ENCODE measurements at places on chromosomes 4 and X.

GRCh38 chr4:83993774-83994173, 457.9 kb downstream of the GPAT3 start:
- DNase-seq: no peak

GRCh38 chrX:26295425-26295824, 79.5 kb downstream of the MAGEB5 start:
- no peak for DNase-seq

DNA sequence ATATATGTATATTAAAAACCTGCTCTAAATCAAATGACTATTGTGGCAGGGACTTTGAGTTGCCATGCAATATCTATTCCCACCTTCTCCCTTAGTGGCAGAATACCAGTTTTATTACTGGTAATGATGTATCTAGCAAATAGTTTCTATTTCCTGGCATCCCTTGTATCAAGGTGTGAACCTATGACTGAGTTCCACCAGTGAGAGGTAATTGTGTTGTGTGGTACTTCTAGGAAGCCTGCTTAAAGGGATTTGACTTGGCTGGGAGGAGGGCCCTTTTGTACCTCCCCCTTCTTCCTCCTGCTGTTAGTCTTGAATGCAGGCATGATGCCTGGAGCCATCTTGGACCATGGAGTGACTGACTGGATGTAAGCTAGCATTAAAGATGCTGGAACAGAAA, 65.4 kb upstream of the DYNLT3 start:
- DNase-seq: no peak

- no peak for DNase-seq
Observed at GRCh38 chrX:151973851-151974335, 583 bp downstream of the GABRE start.

DNA sequence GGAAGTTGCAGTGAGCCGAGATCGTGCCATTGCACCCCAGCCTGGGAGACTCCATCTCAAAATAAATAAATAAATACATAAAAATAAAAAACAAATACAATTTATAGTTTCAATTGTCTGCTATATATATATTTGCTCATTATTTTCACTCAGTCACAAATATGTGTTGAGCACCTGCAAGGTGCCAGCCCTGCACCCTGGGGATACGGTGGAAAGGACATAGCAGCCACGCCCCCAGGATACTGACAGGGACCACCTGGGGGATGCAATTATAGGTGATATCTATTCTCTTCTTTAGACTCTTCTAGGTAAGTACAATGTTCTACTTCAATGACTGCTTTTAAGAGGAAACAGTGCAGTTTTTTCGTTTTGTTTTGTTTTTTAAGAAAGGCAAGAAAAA, 85.0 kb downstream of the JAKMIP1 start:
- DNase-seq: no peak

GRCh38 chr4:57064811-57065711, 45.1 kb downstream of the IGFBP7 start:
- no peak for DNase-seq

- DNase-seq: no peak
Observed at GRCh38 chr4:84495118-84495793, 3.8 kb downstream of the NKX6-1 start.

- no peak for DNase-seq
Observed at GRCh38 chr4:125527681-125528080, 212.9 kb downstream of the FAT4 start.

- DNase-seq: no peak
Observed at GRCh38 chr4:37758226-37758625, 68.3 kb upstream of the PGM2 start.

GRCh38 chr4:155667222-155667567, 547 bp downstream of the GUCY1A1 start:
- no peak for DNase-seq

DNA sequence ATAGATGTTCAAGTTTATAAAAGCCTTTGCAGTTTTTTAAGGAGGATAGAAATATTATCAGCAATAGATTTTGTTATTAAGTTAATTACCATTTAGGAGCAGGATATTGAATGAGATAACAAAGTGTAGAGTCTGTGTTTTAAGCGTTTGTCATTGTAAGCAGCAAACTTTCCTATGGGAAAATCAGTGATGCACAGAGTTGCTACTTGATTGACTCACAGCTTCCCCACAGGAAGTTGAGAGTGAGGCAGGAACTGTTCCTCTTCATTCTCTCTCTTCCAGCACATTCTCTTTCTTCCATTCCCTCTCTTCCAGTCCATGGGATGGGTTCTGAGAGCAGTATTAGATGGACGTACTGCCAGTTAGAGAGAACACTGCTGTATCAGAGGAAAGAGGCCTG, 867.7 kb upstream of the AGA start:
- no peak for DNase-seq
